ENCODE measurements at places on chromosomes 11 and 22.

GRCh38 chr11:89249196-89249595, 71.5 kb downstream of the TYR start:
- no peak overlapping the region for H3K27ac ChIP-seq
- no peaks in the 10 kb centered on the region for H3K36me3 ChIP-seq
- no peaks in the 10 kb centered on the region for H3K4me1 ChIP-seq
- DNase-seq: no peak
- no peak overlapping the region for H3K4me3 ChIP-seq

GRCh38 chr11:113796663-113797259, 17.2 kb downstream of the CLDN25 start:
- no peaks in the 10 kb centered on the region for H3K4me1 ChIP-seq
- no peaks in the 10 kb centered on the region for H3K27me3 ChIP-seq
- no peak for DNase-seq
- H3K4me3 ChIP-seq: no peak overlapping the region
- H3K36me3 ChIP-seq: peaks cover 43% of the 10 kb centered on the region

GRCh38 chr22:35488513-35488912, 52.1 kb upstream of the RASD2 start:
- no peaks in the 10 kb centered on the region for H3K36me3 ChIP-seq
- H3K4me1 ChIP-seq: no peaks in the 10 kb centered on the region
- H3K27ac ChIP-seq: no peak overlapping the region
- no peak overlapping the region for H3K4me3 ChIP-seq

DNA sequence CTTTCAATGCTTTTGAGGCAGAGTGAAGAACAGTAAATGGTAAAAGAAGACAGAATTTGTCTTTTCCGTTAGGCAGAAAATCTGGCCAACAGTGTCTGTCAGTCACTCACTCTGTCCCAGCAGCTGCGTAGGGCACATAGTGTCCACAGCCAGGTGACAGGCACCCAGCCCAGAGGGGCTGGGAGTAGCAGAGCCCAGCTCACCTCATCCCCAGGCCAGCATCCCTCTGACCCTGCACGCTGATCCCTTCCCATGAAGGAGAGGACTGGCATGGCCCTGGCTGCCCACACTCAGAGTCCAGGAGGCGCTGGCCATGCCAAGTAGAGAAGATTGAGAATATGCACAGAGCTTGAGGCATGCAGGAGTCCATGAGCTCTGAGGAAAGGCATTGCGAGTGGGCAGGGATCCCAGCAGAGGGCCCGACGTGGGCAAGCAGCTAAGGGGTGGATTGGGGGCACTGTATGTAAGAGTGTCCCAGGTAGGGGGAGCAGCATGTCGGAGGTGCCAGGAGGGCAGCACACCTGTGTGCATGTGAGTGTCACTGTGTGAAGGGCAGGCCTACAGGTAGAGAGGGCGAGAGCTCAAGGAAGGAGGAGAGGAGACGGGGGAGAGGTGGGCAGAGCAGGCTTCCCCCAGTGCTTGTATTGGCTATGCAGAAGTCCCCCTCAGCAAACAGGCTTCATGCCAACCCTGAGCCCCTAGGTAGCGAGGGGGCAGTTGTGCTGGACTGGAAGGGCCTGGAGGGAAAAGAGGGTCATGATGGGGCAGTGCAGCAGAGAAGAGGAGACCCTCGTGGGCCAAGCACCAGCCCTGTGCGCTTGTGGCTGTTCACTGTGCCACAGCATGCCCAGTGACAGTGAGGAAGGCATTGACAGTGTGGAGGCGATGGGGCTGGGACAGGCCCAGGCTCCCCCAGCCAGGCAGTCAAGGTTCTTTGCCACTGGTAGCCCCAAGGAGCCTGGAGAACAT, 133.8 kb downstream of the OSBP2 start:
- H3K27ac ChIP-seq: no peak overlapping the region
- H3K4me3 ChIP-seq: no peak overlapping the region
- no peak for DNase-seq
- H3K27me3 ChIP-seq: peaks cover 13% of the 10 kb centered on the region
- peaks cover 4% of the 10 kb centered on the region for H3K4me1 ChIP-seq
- H3K36me3 ChIP-seq: no peaks in the 10 kb centered on the region
